ENCODE measurements at places on chromosomes 11 and 22.

GRCh38 chr11:73330569-73331093, 22.6 kb downstream of the ARHGEF17 start:
- DNase-seq, result peak; percentile 57

DNA sequence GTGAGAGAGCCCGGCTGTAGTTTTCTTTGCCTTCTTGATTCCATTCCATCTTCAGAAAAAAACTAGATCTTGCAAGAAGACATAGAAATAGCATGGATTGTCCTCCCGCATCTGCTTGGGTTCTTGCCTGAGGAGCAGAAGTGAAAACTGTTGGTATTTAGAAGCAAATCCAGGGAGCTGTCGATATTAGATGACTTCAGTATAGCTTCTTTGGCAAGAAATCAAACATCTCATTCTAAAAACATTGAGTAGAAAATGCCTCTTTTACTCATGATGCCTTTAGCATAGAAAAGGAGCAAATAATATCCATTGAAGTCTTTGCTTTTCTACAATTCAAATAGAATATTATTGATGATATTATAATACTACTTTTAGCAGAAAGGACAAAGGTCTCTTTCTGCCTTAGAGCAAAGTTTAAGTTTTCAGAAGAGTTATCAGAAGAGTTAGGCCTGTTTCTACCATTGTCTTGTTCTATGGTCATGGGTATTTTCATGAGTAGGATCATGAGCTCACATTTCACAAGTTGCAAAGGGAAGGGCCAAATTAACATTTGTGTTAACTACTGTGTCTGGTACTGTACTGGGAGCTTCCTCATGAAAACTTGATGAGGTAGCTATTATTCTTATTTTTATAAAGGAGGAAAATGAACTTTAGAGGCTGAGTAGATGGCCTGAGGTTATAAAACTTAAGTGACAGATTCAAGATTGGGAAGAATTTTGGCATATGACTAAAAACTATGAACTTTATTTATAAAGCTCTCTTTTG, 49.7 kb downstream of the EXT2 start:
- DNase-seq, result no peak

- DNase-seq, result no peak
Measured at GRCh38 chr22:43118953-43119458, 8.5 kb downstream of the BIK start.

- DNase-seq, result no peak
Measured at GRCh38 chr11:121463689-121464335, 11.0 kb upstream of the SORL1-AS1 start.

- DNase-seq, result peak; percentile 24
Measured at GRCh38 chr11:95419915-95420314, 188.9 kb upstream of the SESN3 start.

- no peak for DNase-seq
Measured at GRCh38 chr11:2441171-2441570, 3.1 kb downstream of the TRPM5 start.

DNA sequence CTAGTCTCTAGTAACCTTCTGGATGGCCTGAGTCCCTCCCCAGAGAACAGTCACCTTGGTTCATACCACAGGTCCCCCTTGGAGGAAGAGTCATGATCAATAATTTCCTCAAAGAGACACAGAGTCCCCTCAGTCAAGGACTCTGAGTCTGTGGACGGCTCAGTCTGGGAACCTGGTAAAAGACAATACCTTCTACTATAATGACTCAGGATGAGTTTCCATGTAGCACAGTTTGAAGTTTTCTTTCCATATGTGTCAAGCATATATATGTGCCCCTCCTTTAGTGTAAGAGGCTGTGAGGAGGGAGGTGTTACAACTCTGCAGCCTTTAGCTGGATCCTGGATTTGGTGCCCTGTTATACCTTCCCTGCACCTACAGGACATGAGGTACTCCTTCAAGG, 54.4 kb upstream of the TSKU start:
- DNase-seq, result no peak

- DNase-seq, result no peak
Measured at GRCh38 chr22:31143537-31143936, 3.2 kb upstream of the PLA2G3 start.

DNA sequence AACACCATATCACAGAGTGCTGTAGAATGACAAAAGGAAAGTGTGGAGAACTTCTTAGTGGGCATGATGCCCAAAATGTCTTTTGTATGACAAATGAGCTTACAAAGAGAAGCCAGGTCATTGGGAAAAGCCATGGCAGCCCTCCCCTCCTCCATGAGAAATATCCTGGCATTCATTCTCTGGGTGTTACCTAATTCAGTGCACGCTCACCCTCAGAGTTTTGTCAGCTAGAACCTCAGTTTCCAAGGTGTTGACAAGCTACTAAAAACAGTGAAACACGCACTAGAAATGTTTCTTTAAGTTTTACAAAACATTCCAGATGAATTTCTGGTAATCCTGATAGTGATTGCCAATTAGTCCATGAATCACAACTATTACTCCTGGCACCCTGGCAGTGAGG, 105.4 kb upstream of the FSHB start:
- DNase-seq, result no peak

Measured in DMS53 (cell line).